ENCODE measurements at places on chromosomes 2 and 18. TPM values are rescaled to one million over a fixed set of nuclear protein-coding genes. Genes with fewer than 3 reads are reported as not detected.

Gene LOXHD1
- 0.39 TPM for total RNA-seq

Gene FAM237A
- not detected for total RNA-seq

Gene AQP12B
- total RNA-seq: not detected

DNA sequence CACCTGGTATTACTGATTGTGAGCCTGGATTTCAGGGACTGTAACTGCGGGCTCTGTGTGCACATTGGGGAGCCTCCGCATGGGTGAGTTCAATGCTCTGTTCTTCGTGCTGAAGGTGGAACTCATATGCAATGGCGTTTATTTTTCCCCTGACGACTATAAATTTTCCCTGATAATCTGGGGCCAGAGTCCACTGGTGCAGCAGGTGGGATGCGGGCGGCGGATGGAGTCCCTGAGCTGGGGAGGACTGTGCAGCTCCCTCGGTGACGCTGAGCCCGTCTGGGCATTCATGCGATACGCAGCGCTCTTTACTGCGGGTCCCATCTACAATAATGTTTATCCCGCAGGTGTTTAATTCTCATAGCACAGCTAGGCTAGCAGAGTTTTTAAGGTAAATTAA lies 181.6 kb upstream of the ALKAL2 start:
- H3K27ac ChIP-seq: no peak overlapping the region
- peaks cover 29% of the 10 kb centered on the region for H3K27me3 ChIP-seq
- no peak overlapping the region for H3K4me3 ChIP-seq
- DNase-seq: no peak

DNA sequence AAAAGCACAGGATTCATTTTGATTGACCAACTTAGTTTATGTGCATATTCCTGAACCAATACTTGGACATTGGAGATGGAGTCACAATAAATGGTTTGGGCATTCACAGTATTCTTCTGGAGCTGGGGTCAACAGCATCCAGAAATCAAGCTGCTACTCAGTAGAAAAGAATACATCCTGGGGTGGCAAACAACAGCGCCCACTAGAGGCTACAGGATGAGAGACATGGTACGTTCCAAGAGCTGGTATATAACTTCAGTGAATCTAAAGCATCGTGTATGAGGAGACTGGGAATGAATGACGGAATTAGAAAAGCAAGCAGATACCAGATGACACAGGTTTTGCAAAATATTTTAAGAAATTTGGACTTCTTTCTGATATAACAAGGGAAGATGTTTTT lies 142.9 kb upstream of the FIGN start:
- no peaks in the 10 kb centered on the region for H3K27me3 ChIP-seq
- no peaks in the 10 kb centered on the region for H3K4me1 ChIP-seq
- no peak overlapping the region for H3K4me3 ChIP-seq
- no peak overlapping the region for H3K27ac ChIP-seq

DNA sequence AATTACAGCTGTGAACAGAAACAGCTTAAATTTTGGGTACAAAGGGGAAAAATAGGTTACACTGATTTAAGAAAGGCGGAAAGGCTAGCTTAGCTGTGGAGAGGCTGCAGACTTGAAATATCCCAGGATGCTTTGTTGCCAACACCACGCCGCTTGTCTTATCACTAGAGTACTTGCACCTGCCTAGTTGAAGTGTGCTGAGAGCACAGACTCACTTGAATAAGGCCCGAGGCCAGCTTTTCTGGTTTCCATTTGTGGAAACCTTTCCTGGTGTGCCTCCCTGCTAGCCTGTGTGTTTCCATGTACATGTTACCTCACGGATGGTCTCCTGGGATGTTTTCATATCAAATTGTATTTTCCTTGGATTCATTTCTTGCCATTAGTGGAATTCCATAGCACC lies 3.2 kb downstream of the CABLES1 start:
- peaks cover 43% of the 10 kb centered on the region for H3K27me3 ChIP-seq
- DNase-seq: no peak
- H3K36me3 ChIP-seq: no peaks in the 10 kb centered on the region
- H3K4me1 ChIP-seq: peaks cover 19% of the 10 kb centered on the region
- H3K4me3 ChIP-seq: no peak overlapping the region

- H3K27me3 ChIP-seq: peaks cover 37% of the 10 kb centered on the region
- no peaks in the 10 kb centered on the region for H3K36me3 ChIP-seq
- peaks cover 4% of the 10 kb centered on the region for H3K4me1 ChIP-seq
- no peak overlapping the region for H3K4me3 ChIP-seq
- H3K27ac ChIP-seq: no peak overlapping the region
Measured at GRCh38 chr2:106886916-106887758, 1.2 kb upstream of the ST6GAL2 start.

DNA sequence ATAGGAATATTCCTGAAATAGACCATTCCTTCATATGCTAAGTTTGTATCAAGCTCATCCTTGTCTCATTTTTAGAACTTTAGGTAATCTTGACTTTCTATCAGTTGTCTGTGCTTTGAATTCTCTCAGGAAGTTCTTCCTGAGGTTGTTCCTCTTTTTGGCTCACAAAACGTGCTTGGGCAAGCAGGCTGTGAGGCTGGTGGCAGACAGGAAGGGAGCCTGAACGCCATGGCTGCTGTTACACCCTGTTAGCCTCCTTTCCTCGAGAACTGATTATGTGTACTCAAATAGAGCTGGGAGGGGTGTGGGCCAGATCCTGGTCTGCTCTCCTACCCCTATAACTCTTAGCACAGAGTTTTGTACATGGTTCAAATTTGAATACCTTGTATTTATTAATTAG lies 136.4 kb upstream of the CELF4 start:
- H3K27me3 ChIP-seq: no peaks in the 10 kb centered on the region
- no peaks in the 10 kb centered on the region for H3K36me3 ChIP-seq
- H3K27ac ChIP-seq: no peak overlapping the region
- no peak overlapping the region for H3K4me3 ChIP-seq
- no peak for DNase-seq
- H3K4me1 ChIP-seq: no peaks in the 10 kb centered on the region

GRCh38 chr2:72796766-72797165 lies 29.1 kb downstream of the EXOC6B start:
- no peaks in the 10 kb centered on the region for H3K27me3 ChIP-seq
- H3K4me3 ChIP-seq: no peak overlapping the region
- DNase-seq: no peak
- H3K4me1 ChIP-seq: peaks cover 6% of the 10 kb centered on the region
- no peak overlapping the region for H3K27ac ChIP-seq
- H3K36me3 ChIP-seq: peaks cover 3% of the 10 kb centered on the region

GRCh38 chr18:67633939-67634338 lies 117.4 kb upstream of the DSEL start:
- H3K4me1 ChIP-seq: no peaks in the 10 kb centered on the region
- H3K27ac ChIP-seq: no peak overlapping the region
- no peaks in the 10 kb centered on the region for H3K27me3 ChIP-seq

DNA sequence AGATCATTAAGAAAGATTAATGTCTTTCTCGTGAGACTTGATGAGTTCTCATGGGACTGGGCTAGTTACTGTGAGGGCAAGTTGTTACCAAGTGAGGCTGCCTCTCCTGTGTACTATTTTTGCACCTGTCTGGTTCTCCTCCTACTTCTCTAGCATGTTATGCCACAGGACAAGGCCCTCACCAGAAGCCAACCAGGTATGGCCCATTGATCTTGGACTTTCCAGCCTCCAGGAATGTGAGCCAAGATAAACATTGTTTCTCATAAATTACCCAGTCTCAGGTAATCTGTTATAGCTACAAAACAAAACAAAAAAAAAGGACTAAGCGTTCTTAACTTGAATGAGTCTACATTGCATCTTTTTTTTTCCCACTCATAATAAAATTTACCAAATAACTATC lies 184.1 kb downstream of the CDH7 start:
- no peaks in the 10 kb centered on the region for H3K27me3 ChIP-seq
- DNase-seq: no peak
- H3K27ac ChIP-seq: no peak overlapping the region
- H3K4me1 ChIP-seq: no peaks in the 10 kb centered on the region

Data from activated naive CD8-positive, alpha-beta T cell treated with anti-CD3 and anti-CD28 coated beads, Interleukin-2, amount 10 ng/mL, durations not matched to agents 7 days and 5 days (primary cell).